ENCODE measurements at places on chromosomes 3 and 15.

DNA sequence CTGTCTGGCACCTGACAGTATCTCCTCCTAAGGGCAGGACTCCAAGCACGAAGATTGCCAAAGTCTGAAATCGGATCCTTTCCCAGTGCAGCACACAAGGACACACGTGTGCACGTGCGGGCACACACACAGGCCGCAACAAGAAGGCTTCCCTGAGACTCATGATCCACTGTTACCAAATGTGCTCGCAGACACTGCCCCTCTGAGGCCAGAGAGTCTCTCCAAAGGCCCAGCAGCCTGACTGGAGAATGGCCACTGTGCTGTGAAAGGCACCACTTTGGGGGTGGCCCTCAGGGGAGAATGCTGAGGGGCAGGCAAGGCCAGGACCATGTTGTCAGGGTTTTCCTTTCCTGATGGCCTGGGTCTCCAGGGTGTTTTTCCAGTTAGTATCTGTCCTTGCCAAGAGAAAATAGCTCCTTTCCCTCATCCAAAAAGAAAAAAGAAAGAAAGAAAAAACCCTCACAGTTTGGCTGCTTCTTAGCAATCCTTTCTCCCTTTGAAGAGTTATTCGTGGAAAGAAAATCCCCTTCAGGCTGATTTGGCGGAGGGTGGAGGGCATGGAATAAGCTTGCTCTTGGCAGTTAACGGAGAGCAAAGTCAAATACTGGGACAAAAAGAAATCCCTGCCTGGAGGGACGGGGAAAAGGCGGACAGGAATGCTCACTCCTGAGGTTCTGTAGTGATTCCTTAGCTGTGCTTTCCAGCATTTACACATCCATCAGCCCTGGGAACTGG lies 112.2 kb upstream of the ETV5 start:
- DNase-seq: peak; percentile 71

GRCh38 chr3:107561980-107562379 lies 39.2 kb downstream of the BBX start:
- DNase-seq: no peak

GRCh38 chr3:142894493-142894892 lies 5.6 kb upstream of the PCOLCE2 start:
- no peak for DNase-seq

DNA sequence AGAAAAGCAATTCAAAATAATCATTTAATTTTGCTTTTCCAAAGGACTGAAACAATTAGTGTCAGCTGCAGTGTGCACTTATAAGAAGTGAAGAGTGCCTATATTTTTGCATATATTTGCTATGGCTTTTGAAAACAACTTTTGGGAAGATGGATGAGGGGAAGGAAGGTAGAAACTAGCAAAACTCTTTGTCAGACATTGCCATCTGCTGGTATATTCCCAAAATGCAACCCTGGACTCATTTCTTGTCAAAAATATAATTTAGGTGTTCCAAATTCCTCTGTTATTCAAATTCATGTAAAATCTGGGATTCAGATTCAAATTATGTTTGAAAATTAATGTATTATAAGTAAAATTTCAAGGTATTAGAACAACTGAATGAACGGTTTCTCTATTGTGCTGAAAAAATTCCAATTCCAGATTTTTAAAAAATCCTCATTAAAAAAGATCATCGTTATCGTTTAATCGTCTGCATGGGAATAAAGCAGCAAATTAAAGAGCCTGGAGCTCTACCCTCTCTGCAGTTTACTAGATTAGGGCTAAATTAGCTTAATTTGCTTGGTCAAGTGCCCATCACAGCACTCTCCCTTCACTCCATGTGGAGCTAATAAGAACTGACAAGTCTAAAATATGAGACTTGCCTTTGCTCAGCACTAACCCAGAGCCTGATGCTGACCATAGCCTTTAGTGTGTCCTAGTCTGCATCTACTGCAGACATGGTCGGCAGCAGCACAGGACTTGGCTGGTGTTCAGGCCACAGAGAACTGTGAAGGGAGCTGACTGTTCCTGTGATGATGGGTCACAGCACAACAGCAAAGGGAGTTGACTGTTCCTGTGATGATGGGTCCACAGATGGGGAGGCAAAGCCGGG lies 67.9 kb upstream of the MITF start:
- no peak for DNase-seq

- DNase-seq: no peak
These were observed 76.4 kb downstream of the EFL1 start for GRCh38 chr15:82186161-82186560.

DNA sequence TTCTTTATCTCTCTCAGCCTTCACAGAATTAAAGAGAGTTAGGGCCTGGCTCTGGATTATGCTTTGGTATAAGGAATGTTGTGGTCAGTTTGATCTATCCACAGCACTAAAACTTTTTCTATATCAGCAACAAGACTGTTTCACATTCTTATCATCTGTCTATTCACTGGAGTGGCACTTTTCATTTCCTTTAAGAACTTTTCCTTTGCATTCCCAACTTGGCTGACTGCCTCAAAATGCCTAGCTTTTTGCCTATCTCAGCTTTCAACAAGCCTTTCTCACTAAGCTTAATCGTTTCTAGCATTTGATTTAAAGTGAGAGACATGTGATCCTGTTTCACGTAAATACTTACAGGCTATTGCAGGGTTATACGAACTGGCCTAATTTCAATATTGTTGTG lies 471.8 kb downstream of the GBE1 start:
- DNase-seq: no peak

DNA sequence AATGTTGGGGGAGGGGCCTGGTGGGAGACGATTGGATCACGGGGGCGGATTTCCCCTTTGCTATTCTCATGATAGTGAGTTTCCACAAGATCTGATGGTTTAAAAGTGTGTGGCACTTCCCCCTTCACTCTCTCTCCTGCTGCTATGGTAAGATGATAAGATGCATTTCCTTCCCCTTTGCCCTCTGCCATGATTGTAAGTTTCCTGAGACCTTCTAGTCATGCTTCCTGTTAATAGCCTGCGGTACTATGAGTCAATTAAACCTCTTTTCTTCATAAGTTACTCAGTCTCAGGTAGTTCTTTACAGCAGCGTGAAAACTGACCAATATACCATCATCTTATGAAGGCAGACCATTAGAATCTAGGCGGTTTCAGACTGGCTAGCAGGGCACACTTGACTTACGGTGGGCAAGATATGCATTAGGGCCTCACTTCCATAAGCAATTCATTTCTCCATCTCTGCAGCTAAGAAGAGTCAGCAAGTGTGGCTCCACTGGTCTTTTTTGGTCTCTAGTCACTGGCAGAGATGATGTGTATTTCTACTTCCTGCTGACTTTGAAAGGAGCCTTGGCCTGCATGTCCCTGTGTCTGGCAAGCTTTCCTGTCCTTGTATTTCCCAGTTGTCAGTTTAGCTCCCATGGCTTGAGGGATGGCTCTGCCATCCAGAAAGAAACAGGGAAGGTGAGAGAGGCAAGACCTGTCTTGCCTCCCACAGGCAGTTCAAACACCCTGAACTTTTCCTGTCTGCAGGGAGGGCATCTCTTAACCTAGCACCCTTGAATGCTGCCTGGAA lies 109.0 kb upstream of the ADAMTS9 start:
- DNase-seq: no peak

DNA sequence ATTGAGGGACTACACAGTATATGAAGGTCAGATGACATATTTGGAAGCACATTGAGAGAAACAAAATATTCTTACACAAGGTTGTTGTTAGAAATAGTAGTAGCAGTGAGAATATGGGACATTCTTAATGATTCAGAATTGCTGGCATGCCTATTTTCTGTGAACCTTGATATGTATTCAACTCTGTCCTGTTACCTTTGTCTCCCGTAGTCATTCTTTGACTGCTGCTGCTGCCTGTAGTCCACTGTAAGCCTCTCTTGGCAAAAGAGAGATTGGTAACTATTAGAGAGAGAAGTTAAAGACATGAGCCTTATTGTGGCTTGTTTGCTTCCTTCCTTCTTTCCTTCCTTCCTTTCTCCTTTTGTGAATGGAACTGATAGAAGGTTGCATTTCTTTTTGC lies 64.5 kb downstream of the TCF12 start:
- no peak for DNase-seq

- DNase-seq: no peak
These were observed 4.9 kb downstream of the NANOGP8 start for GRCh38 chr15:35080226-35080625.

GRCh38 chr3:123683505-123684154 lies 98.8 kb upstream of the HACD2 start:
- DNase-seq: no peak

DNA sequence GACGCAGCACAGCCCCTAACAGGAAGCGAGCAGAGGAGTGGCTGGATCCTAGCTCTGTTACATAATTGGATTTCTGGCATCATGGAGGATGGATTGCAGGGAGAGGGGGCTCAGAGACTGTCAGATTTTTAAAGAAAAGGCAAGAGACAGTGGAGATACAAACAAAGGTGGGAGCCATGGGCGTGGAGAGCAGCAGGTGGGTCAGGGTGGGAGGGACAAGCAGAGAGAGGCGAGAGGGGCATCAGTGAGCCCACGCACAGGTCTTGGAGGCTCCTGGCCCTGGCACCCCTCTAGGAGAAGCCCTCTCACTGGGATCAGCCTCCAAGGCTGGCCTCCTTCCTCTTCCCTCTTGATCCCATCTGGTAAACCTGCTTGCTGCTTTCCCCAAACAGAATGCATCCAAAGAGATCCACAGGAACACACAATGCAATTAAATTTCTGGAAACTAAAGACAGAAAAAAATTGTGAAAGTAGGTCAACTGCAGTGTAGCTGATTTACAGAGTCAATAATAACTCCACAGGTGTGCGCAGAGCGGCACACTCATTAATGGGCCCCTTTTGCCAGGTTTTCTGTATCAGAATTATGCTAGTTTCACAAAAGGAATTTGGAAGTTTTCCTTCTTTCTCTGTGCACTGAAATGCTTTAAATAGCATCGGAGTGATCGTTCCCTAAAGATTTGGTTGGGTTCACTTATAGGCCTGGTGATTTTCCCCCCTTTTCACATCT lies 66.1 kb downstream of the LSM3 start:
- DNase-seq: no peak

GRCh38 chr3:141049681-141050080 lies 1.5 kb upstream of the SPSB4 start:
- DNase-seq: no peak

DNA sequence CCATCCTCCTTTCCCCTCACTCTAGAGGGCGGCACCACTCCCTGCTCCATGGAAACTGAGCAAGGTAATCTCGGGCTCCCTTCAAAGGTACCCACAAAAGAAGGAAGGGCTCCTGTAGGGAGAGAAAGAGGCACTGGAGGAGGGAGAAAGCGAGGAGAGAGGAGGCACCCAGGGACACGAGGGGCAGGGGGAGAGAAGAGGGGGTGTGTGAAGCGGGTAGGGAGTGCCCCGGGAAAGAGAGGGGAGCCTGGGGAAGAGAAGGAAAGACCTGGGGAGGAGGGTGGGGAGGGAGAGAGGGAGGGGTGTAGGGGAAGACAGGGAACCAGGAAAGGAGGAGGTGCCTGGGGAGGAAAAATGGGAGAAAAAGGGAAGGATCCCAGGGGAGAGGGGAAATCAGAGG lies 523 bp downstream of the VILL start:
- DNase-seq: peak; percentile 6

DNA sequence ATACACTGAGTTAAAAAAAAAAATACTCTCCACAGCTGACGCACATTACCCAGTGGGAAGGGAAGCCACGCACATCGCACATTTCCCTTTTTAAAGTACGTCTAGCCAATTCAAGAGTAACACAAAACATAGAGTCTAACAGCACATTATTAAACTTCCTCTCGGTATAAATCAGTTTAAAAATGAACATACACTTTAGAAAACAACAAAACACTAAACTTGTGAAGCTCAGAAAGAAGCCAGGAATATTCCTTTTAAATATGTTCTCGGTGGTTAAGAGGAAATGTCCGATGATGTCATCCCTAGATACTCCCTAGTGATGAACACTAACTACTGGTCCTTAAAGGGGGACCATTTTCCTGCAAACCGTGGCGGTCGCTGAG lies 721 bp downstream of the MYEF2 start:
- peak; percentile 18 for DNase-seq

- peak; percentile 85 for DNase-seq
These were observed 161.9 kb downstream of the ATG7 start for GRCh38 chr3:11434017-11434526.

GRCh38 chr15:47586653-47587224 lies 130.6 kb upstream of the SEMA6D start:
- DNase-seq: peak; percentile 48

DNA sequence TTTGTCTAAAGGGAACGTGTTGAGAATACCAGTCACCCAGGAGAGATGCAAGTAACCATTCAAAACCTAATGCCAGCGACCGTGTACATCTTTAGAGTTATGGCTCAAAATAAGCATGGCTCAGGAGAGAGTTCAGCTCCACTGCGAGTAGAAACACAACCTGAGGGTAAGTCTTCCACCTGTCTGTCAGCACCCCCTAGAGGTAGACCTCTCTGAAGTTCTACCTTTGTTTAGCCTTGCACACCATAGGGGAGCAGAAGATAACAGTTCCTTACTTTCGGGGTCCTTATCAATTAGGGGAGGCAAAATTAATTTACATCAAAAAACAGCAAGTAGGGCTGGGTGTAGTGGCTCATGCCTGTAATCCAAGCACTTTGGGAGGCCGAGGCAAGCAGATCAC lies 124.4 kb downstream of the HCN4 start:
- no peak for DNase-seq

DNA sequence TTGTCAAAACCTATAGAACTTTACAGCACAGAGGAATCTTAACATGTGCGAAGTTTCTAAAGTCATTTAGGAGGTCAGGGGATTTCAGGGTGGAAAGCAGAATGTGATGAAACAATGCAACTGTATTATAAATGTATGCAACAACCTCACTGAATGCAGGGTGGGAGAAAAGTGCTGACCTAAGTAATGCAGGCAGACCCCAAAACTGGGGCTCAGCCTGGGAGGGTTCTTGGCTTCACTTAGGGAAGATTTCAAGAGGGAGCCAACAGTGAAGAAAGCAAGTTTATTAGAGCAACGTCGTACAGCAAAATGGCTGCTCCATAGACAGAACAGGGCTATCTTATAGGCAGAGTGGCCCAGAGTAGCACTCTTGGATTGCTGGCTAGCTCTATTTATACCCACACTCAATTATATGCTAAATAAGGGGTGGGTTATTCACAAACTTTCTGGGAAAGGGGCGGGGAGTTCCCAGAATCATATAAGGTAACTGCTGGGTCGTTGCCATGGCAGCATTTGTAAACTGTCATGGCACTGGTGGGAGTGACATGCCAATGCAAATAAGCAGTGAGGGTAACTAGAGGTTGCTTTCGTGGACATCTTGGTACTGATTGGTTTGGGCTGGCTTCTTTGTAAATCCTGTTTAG lies 14.2 kb upstream of the CAND2 start:
- DNase-seq: no peak

GRCh38 chr15:96011136-96011535 lies 319.4 kb upstream of the NR2F2 start:
- DNase-seq: no peak

GRCh38 chr15:78249131-78249530 lies 14.8 kb upstream of the ACSBG1 start:
- DNase-seq: no peak

- no peak for DNase-seq
These were observed 136.7 kb downstream of the SMAD6 start for GRCh38 chr15:66838671-66839239.

DNA sequence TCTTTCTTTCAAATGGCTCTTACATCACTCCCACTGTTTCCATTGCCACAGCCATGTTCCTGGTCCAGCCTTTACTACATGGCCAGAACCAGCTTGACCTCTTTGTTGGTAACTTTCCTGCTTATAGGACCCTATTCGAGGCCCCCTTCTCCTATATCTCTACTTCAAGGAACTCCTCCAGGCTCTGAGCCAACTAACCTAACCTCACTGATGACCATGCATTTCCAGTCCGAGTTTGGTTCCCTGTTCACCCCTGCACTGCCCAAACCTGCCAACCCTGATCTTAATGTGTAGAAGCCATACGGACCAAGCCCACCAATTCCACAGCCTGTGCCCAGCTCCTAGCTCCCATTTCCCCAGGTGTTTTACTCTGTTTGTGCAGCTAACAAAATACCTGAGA lies 38.4 kb upstream of the TIPARP start:
- no peak for DNase-seq
